ENCODE measurements at places on chromosomes 2 and 18.

DNA sequence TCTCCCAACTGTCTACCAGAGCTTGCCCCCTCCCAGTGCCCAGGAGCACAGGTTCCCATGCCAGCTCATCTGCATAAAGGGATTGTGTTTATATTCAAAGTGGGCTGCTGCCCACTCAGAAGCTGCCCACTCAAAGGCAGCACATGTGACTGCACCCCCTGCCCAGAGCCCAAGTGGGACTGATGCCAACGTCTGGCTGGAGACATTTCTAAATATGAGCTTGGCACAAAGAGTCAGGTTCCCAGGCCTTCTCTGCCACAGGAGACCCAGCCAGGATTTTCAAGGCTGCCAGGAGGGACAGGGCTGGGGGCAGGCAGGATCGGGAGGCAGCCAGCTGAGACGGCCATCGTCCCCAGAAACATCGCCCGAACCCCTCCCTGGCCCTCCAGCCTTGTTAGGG is 67.1 kb downstream of the ZBTB7C start:
- DNase-seq: no peak

GRCh38 chr2:181656450-181657291 is at the start of gene CERKL:
CERKL (minus strand) TSS chr2:181657105; CDS start chr2:181657006, 99 bp downstream.
- DNase-seq: no peak

GRCh38 chr2:215505044-215505786 is 69.3 kb upstream of the FN1 start:
- peak; percentile 86 for DNase-seq

- DNase-seq: peak; percentile 91
Measured at GRCh38 chr18:3451183-3451988, 1.4 kb downstream of the TGIF1 start.

GRCh38 chr2:231376857-231377256 is 18.7 kb upstream of the B3GNT7 start:
- no peak for DNase-seq

DNA sequence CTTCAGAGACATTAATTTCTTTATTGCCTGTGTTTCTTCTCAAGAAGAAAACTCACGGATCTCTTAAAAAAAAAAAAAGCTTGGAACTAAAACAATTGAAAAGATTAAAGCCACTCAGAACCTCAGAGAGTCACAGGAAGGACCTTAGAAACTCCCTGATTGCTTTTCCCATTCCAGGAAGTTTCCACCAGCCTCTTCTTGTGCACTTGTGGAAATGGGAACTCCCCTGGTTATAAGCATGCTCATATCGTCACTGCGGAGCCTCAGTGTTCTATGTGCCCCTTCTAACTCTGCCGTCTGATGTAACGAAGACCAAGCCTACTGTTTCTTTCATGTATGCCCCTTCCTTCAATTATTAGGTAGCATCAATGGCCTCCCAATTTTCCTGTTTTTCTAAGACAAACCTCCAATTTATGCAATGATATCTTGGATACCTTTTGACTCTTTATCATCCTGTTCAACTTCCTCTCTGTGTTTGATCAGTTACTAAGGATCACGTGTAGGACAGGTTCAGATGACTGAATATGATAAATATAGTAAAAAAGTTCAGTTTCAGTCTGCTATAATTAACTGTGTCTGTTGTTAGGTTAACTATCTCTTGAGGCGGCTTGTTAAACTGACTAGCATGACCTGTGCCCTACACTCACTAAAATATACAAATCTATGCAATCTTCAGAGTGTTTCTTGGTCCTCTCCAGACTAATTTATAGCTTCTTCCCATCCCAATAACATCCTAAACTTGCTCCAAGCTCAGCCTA is 593.7 kb upstream of the CHAC2 start:
- no peak for DNase-seq

DNA sequence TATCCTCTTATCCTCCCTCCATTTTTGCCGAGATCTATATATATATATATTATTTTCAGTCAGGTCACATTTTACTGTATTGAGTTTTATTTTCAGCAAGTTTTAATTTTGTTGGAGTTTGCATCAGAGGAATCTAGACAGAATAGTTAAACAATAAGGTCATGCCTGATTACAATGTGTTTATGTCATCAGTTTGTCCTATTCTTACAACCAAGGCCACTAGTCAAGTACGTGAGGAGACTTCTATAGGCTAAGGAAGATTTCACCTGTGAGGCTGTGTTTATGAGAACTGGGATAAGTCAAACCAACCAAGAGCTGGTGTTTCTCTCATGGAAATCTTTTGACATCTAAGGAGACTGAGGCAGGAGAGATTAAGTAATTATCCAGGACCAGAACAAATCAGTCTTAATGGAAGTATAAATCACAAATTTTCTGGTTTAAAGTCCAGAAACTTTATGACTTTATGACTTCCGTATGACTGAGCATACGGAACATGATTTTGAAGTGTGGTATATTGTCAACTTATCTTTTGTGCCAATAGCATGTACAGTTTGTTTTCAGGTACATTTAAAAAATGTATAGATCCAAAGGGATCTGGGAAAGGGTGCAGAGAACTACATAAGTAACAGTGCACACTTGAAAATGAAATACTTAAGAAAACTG is 100.0 kb upstream of the DTNA start:
- DNase-seq: no peak

GRCh38 chr18:77078690-77079070 is 53.9 kb downstream of the MBP start:
- DNase-seq: no peak

GRCh38 chr2:10720306-10720705 is 1.1 kb upstream of the ATP6V1C2 start:
- DNase-seq: no peak

DNA sequence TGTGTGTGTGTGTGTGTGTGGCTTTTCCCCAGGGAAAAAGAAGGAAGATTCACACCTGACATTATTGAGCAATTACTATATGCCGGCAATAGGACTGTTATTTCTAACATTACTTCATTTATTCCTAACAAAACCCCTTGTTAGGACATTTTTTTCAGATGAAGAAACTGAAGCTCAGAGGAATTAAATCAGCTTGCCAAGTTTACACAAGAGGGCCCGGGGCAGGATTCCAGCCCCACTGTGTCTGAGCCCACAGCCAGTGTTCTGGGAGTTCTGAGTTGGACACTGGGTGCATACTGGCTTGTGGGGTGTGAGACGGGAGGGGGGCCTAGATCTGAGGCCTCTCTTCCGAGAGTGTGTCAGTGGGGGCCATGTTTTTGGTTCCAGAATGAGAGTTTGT is 9.9 kb downstream of the TOGARAM2 start:
- DNase-seq: peak; percentile 31

DNA sequence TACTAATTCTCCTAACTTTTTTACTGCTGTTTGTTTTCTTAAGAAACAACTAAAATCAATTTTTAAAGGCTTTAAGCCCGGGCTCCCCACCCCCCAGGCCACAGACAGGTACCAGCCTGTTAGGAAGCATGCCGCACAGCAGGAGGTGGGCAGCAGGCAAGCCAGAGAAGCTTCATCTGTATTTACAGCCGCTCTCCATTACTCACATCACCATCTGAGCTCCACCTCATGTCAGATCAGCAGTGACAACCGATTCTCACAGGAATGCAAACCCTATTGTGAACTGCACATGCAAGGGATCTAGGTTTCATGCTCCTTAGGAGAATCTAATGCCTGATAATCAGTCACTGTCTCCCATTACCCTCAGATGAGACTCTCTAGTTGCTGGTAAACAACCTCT is 517.0 kb downstream of the NRXN1 start:
- no peak for DNase-seq

DNA sequence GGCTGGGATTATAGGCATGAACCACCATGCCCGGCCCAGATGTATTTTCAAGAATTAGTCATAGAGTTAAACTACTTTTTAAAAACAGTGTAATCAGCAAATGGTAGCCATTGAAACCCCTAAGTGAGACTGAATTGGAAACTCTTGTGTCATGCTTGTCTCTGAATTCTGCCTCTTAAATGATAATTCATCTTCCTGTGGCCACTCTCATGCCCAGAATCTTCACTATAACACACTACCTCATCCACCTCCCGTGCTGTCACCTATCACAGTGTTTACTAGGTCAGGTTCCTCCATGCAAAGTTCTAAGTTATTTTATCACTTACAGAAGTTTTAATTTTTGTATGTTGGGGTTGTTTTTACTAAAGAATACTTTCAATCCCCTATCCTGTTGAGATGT is 197.5 kb downstream of the PHLPP1 start:
- DNase-seq: no peak

GRCh38 chr18:37483221-37483971 is 82.2 kb downstream of the CELF4 start:
- peak; percentile 15 for DNase-seq

GRCh38 chr2:197934934-197935289 is 130.5 kb downstream of the PLCL1 start:
- no peak for DNase-seq

DNA sequence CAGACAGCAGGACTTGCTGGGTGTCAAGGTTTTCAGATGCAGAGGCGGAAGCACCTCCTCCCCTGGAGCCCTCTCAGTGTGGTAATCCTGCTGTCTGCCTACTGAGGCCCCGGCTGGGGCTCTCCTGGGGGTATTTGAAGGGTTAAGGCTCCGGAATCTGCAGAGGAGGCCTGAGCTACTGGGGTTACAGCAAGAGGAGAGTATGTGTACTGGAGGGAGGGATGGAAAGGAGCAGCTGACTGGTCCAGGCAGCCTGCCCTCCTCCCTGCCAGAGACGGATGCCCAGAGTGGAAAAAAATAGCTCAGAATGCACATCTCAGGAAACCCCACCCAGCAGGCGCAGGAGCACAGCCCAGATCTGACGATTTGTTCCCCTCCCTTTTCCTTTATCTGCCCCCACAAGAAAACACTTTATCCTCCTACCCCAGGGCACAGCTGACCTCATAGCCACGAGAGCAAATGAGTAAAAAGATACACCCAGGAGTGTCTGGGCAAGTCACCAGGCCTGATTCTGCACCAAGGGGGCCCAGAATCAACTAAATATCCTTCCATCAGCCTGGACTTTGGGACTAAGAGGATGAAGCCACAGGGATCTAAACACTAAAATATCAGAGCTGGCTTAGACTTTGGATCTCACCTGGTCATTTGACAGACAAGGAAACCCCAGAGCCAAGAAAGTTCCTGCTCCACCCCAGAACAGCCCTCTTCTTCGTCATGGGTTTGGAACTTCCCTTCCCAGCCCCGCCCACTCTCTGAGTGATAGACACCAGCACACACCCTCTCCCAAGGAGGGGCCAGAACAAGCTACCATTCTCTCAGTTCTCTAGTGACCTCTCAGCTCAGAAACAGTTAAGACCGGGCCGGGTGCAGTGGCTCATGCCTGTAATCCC is 5.5 kb downstream of the TMBIM1 start:
- DNase-seq: peak; percentile 95

DNA sequence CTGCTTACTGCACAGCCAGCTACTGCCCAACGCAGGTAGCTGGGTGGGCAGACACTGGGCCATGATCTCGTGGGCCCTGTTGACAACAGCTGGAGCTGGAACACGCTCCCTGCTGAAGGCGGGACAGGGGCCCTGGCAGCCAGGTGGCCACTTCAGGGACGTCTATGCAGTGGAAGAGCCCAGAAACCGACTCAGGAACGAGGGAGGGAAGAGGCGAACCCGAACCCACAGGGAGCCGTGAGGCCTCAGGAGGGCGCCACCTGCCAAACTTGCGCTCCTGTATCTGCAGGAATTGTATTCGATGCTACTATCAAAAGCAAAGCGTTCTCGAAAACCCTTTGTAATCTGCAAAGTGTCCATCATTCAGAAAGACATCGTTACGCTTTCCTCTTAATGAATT is 198.4 kb downstream of the EIPR1 start:
- DNase-seq: no peak

DNA sequence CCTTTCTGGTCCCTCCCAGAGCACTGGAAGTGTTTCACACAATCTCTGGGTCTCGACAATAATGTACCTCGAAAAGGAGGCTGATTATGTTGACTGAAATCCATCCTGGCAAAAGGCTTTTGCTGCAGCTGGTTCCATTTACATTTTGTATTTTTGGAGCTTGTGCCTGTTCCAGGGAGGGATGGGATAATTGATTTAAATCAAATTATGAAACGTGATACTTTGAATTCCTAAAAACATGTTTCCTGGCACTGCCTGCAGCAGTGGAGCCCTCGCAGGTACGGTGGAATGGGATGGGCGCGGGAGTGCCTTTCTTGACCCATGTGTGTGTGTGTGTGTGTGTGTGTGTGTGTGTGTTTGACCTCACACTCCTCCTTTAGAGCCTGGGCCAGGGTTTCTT is 455.5 kb upstream of the MEIS1 start:
- no peak for DNase-seq

GRCh38 chr18:10939822-10940221 is 209.5 kb downstream of the PIEZO2 start:
- DNase-seq: no peak

- no peak for DNase-seq
Measured at GRCh38 chr2:217964275-217965161, 38.3 kb downstream of the TNS1 start.

- peak; percentile 85 for DNase-seq
Measured at GRCh38 chr2:176753752-176754474, 458.7 kb upstream of the HNRNPA3 start.

DNA sequence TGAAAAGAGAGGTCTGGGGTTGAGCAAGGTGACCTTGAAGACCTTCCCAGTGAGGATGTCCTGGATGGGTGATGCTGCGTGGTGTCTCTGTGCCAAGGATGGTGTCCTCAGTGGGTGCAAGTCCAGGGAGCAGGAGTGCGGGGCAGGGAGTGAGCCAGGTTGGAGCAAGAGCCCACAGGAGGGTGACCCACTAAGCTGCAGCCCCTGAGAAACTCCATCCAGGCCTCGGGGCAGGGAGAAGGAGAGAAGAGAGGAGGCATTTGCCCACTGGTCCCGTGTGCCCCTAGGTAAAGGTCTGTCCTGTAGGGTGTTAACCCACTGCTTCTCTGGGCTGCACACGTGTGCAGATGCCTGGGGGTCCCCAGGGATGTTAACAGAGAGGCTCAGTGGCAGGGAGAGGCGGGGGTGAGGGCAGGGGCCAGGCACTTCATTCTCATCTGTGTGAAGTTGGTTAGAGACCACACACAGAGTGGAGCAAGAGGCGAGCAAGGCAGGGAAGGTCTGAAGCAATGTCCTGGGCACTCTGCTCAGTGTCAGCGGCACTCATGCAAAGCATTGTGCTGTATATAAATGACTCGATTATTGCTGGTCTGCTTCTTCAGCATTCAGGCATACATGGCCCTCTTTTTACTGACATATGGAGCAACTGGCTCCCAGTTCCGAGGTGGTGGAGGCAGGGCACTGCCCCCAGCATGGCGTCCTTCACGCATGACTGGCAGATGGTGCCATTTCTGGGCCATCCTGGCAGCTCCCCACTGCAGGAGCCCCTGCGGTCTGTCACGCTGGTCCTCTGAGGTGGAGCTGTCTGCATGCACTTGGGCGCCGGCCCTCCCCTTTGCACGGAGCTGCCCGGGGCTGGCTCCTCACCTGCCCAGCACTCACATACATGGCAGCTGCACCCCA is 117.2 kb upstream of the HS6ST1 start:
- DNase-seq: no peak

GRCh38 chr2:138962686-138963085 is 182.5 kb upstream of the NXPH2 start:
- no peak for DNase-seq

GRCh38 chr2:212157012-212157411 is 381.6 kb downstream of the ERBB4 start:
- peak; percentile 65 for DNase-seq

- DNase-seq: peak; percentile 91
Measured at GRCh38 chr2:26770986-26771586, 7.0 kb downstream of the SLC35F6 start.

GRCh38 chr2:210551001-210551400 is 5.4 kb upstream of the CPS1 start:
- no peak for DNase-seq

Data from fibroblast of mammary gland (primary cell).